Mesothelial cell of epicardium (in vitro differentiated cells): ENCODE measurements at places on chromosomes 4 and X. TPM values are rescaled to one million over a fixed set of nuclear protein-coding genes. Genes with fewer than 3 reads are reported as not detected.

DNA sequence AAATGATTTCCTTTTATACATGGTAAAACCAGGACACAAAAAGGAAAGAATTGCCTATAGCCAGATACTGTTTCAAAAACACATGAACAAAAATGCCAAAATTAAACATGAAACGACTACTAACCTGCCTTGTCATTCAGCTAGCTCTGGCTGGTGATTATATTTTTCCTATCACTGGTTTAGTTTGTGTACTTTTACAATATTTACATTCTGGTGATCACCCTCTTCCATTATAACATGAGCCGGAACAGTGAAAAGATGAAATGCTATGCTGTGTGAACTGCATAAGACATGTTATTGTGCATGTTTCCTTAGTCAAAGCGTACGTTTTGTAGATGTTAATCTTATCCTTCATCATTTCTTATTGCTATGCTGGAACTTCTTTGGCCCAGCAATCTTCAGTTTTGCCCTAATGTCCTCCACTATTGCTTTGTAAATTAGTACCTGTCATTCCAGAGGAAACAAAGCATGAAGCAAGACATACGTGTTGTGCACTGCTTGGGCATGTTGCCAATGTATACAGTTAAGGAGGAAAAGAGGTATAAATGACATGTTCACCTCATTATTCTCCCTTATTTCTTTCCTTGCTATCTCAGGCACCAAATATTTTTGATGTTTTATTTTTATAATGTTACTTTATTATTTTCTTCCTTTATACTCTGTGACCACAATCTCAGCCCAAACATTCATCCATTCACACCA lies 386.3 kb downstream of the ARHGAP24 start:
- H3K27me3 ChIP-seq: no peaks in the 10 kb centered on the region
- H3K27ac ChIP-seq: no peak overlapping the region
- no peak for DNase-seq
- no peaks in the 10 kb centered on the region for H3K36me3 ChIP-seq
- H3K4me3 ChIP-seq: no peak overlapping the region

DNA sequence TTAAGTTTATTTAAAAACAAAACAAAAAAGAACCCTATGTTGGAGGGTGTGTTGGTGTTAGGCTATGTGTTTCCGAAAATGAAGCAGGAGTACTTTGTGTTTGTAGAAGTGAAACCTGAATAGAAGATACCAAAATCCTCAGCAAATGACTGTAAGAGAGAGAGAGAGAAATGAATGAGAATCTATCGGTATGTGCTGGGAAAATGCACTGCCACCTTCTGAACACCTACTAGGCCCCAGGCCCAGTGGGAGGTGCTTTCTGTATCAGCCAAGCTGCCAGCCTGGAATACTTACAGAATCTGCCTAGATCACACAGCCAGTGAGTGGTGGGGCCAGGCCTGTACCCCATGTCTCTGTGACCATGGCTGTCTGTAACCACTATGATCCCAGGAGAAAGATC lies 14.9 kb upstream of the PIM2 start:
- H3K4me1 ChIP-seq: no peaks in the 10 kb centered on the region
- no peak for DNase-seq
- no peaks in the 10 kb centered on the region for H3K27me3 ChIP-seq

DNA sequence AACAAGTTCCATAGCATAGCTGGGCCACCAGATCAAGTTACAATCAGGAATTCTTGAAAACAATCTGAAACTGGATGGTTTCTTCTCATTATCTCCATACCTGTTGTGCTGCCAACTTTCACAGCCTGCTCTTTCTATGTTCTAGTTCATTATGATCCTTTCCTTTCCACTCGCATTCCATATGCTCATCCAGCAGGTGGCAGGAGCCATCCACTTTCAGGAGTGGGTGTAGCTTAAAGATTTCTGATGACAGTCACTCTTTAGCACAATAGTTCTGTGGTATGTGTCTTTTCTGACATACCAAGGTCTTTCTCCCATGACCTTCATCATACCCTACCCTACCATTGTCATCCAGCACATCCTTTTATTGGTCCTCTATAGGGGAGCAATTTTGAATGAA lies 46.4 kb downstream of the PAGE2 start:
- no peak overlapping the region for H3K27ac ChIP-seq
- DNase-seq: no peak
- no peaks in the 10 kb centered on the region for H3K4me1 ChIP-seq
- peaks cover 3% of the 10 kb centered on the region for H3K36me3 ChIP-seq
- H3K27me3 ChIP-seq: peaks cover 3% of the 10 kb centered on the region
- H3K4me3 ChIP-seq: no peak overlapping the region

- no peak for DNase-seq
- no peaks in the 10 kb centered on the region for H3K4me1 ChIP-seq
- H3K4me3 ChIP-seq: peak overlapping the region; percentile 60
- H3K27me3 ChIP-seq: peaks cover 40% of the 10 kb centered on the region
Observed at GRCh38 chrX:129932821-129933321, 26.9 kb downstream of the UTP14A start.

DNA sequence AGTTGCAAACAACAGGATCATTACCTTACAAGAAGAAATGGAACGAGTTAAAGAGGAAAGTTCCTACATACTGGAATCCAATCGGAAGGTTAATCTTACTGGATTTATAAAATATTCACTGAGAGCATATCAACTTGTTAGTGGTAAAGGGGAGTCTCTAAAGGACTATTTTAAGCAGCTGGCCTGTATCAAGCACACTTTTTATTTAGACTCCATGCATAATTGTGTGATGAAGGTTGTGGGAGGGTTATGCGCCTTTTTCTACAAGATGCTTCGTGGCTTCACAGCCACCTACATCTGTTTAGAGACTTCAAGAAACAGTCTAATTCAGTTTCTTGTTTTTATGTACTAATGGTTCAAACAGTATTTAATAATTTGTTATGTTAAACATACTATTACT lies 56.6 kb downstream of the GRSF1 start:
- peaks cover 1% of the 10 kb centered on the region for H3K4me1 ChIP-seq
- H3K27me3 ChIP-seq: no peaks in the 10 kb centered on the region
- H3K4me3 ChIP-seq: no peak overlapping the region
- H3K27ac ChIP-seq: no peak overlapping the region
- DNase-seq: no peak

DNA sequence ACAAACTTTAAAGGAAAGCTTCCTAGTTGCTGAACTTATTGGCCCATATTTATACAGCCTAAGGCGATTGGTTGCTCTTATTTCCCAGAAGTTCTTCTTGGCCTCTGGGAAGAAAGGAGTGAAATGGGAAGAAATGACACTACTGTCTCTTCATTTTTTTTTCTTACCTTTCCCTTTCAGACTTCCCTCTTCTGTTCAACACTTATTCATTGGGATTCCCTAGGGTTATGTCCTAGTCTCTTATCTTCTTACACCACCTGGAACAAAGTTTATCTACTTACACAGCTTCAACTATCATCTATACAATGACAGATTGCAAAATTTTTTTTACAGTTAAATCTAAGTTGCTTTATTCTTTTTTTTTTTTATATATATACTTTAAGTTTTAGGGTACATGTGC lies 68.0 kb downstream of the SNX12 start:
- H3K4me1 ChIP-seq: peaks cover 13% of the 10 kb centered on the region
- no peaks in the 10 kb centered on the region for H3K27me3 ChIP-seq
- H3K4me3 ChIP-seq: no peak overlapping the region

- peaks cover 5% of the 10 kb centered on the region for H3K36me3 ChIP-seq
- H3K4me1 ChIP-seq: peaks cover 21% of the 10 kb centered on the region
- H3K27me3 ChIP-seq: no peaks in the 10 kb centered on the region
- H3K27ac ChIP-seq: no peak overlapping the region
- peak overlapping the region; percentile 90 for H3K4me3 ChIP-seq
- DNase-seq: no peak
Observed at GRCh38 chrX:41337140-41337539, 3.2 kb downstream of the DDX3X start.

GRCh38 chr4:160580581-160580980 lies 1477.7 kb downstream of the RAPGEF2 start:
- no peak overlapping the region for H3K27ac ChIP-seq
- H3K27me3 ChIP-seq: no peaks in the 10 kb centered on the region
- no peaks in the 10 kb centered on the region for H3K4me1 ChIP-seq
- DNase-seq: no peak
- H3K36me3 ChIP-seq: peaks cover 2% of the 10 kb centered on the region

GRCh38 chr4:183364025-183364424 lies 41.8 kb upstream of the CLDN24 start:
- no peak overlapping the region for H3K27ac ChIP-seq
- no peaks in the 10 kb centered on the region for H3K27me3 ChIP-seq
- H3K4me3 ChIP-seq: no peak overlapping the region
- H3K4me1 ChIP-seq: peaks cover 10% of the 10 kb centered on the region
- no peaks in the 10 kb centered on the region for H3K36me3 ChIP-seq
- DNase-seq: no peak

DNA sequence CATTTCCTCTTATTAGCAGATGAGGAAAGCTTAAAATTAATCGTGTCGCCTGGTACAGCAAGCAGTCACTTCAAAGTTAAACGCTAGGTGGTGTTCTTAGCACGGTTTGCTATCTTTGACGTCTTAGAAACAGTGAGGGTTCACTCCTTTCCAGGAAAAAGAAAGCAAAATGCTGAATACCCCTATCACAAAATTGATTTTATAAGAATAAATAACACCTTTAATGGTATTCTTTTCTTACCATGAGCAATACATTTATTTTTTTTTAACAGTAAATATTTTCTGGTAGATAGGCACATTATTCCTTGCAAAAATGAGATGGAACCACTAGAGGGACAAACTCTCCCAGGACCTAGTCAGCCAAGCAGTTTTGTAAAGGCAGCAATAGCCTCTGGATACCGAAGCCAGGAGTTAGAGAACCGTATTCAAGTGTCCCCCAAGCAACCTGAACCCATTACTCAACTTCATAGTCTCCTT lies 153.9 kb downstream of the KDR start:
- no peak for DNase-seq
- H3K4me1 ChIP-seq: peaks cover 8% of the 10 kb centered on the region
- H3K36me3 ChIP-seq: no peaks in the 10 kb centered on the region
- peaks cover 15% of the 10 kb centered on the region for H3K27me3 ChIP-seq
- H3K4me3 ChIP-seq: no peak overlapping the region
- no peak overlapping the region for H3K27ac ChIP-seq

RNF128 gene
- 0.43 to 0.86 TPM (median 0.58 TPM) in 3 replicates for total RNA-seq

HELT gene
- not detected in 3 replicates for total RNA-seq

ADAMTS3 gene
- 9.2 to 11.0 TPM (median 10.7 TPM) in 3 replicates for total RNA-seq

ADAM29 gene
- total RNA-seq: not detected in 3 replicates
